SIG-M5 (cell line): ENCODE measurements at places on chromosomes 4 and X.

- no peak for DNase-seq
Observed at GRCh38 chrX:109660435-109661143, 35.6 kb upstream of the KCNE5 start.

- no peak for DNase-seq
Observed at GRCh38 chrX:142076633-142077032, 128.5 kb downstream of the MAGEC2 start.

GRCh38 chrX:107760304-107761077 lies 15.1 kb downstream of the TSC22D3 start:
- DNase-seq = no peak

GRCh38 chrX:140664939-140665338 lies 44.6 kb upstream of the LINC00632 start:
- no peak for DNase-seq

- DNase-seq = no peak
Observed at GRCh38 chr4:187088070-187088799, 364.6 kb upstream of the FAT1 start.
